Stimulated activated CD4-positive, alpha-beta T cell treated with anti-CD3 and anti-CD28 coated beads, TNF-alpha, amount 100 ng/mL, for 1 hour (primary cell): ENCODE measurements at places on chromosomes 12 and 14.

GRCh38 chr14:66045572-66046021, 440.6 kb upstream of the CCDC196 start:
- no peak for DNase-seq

DNA sequence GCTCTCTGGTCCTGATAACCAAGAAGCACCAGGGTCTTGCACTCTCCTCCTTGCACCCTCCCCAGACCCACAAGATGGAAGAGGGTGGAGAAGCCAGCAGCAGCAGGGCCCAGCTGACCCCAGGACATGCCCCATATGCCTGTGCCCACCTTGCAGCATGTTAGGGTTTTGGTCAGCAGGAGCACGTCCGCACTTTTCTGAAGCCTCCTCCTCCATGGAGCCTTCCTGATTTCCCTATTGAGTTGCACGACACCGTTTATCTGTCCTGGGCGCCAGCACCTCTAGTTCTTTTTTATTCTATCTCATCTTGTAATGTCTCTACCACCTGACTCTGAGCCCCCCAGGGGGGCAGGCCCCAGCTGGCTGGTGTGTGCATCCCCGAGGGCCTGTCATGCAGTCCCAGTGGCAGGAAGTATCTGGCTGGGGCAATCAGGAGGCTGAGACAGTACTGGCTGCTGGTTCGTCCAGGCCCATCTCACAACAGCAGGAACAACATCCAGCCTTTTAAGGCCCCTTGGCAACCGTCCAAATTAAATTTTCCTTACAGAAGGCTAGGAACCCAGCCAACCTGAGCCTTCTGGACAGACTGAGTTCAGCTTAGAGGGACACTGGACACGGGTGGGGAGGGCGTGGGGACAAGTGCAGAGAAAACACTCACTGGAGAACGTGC, 39.6 kb downstream of the CCDC85C start:
- DNase-seq: no peak

DNA sequence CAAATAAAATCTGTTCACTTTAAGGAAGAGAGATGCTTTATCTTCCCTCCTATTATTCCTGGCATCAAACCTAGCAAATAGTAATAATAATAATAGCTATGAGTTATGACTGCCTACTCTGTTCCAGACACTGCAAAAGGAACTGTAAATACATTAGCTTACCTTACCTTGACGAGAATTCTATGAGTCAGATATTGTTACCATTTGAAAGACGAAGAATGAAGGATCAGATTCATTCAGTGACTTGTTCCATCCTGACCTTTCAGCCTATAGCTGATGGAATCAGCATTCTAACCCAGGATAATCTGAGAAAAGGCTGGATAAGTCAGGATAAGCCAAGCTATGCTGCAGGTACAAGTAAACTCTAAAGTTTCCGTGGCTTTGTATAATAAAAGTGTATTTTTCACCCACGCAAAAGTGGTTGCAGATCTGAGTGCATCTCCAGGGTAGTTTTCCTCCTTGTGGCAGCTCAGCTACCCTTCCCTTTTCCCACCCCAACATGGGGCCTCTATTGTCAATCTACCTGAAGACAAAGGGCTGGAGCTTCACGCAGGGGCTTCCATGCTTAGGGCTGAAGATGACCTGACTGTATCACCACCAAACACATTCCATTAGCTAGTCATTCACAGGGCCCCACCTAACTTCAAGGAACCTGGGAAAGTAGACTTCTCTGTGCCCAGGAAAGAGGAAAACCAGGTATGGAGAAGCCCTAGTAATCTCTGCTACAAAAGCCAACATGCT, 57.2 kb upstream of the CCND2 start:
- DNase-seq: no peak

DNA sequence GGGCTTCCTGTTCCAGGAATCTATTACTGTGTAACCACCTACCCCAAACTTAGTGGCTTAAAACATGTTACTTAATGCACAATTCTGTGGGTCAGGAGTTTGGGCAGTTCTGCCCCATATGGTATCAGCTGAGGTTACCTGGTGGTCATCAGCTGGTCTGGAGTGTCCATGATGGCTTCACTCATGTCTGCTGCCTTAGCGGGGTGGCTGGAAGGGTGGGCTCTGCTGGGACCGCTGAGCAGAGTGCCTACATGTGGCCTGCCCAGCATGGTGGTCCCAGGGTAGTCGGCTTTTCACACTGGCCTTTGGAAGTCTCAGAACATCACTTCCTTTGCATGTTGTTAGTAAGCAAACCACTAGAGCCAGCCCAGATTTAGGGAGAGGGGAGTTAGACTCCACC, 53.9 kb downstream of the PELI2 start:
- DNase-seq: no peak
